CD4-positive, alpha-beta T cell treated with Interleukin-4 for 1 hour (primary cell): ENCODE measurements at places on chromosomes 6 and 20.

DNA sequence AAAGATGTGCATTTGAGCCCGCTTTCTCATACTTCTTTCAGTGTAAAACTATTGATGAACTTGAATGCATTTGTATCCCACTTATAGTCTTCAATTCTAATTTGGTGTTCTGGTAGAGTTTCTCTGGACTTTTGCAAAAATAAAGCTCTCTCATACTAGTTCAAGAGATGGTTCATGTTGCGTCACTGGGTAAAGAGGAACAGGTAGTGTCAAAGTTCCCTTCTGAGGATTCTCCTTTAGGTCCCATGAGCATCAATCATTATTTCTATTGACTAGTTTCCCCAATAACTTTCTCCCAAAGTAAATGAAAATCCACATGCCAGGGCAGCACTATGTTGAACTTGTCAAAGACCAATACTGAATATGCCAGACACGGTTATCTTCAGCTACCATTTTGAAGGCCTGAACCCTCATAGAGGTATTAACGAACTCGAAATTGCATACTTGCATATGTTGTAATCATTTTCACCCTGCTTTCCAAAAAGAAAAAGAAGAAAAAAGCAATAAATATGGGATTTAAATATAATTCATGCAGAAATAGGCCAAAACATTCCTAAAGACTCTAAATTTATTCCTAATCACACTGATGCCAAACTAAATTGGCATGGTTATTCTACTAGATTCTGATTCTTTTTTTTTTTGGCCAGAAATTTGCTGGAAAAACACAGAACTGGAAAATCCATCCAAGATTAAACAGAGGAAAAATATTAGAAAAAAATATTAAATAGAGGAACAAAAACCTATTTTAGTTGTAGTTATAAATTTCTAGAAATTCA, 84.5 kb downstream of the SGK1 start:
- DNase-seq = no peak

DNA sequence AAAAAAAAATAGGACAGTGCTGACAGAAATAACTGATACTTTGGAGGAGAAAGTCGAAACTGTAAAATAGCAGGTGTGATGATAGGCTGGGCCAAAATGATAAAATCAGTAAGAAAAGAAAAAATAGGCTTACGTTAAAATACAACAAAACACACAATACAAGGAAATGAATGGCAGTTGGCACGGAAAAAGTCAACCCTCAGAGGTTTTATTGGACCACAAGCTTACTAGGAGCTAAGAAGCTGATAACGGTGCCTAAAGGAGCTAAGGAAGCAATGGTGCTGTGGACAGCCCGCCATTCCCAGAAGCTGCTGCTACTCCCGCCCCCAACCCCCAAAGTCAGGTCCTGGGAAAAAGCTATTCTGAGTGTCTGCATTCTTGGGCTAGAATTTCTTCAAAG, 55.9 kb upstream of the RNF146 start:
- no peak for DNase-seq

- DNase-seq = peak; percentile 37
Observed at GRCh38 chr6:31267651-31268368, 4.1 kb downstream of the HLA-C start.

DNA sequence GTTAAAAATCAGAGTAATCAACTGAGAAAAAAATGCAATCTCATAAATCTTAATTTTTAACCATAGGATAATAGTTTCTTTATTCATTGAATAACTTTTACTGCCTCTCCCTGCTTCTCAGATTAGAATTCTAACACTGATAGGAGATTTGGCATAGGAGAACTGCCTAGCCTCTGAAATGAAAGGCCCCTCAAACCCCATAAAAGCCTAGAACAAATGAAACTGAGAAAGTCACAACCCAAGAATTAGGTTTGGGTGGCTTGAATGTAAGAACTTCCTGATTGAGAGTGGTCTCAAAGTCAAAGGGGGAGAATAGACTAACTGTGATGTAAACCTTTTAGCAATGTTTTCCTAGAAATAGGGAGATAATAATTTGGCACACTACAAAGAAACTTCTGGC, 52.2 kb downstream of the SAMD5 start:
- DNase-seq = no peak

- no peak for DNase-seq
Observed at GRCh38 chr20:31927627-31928159, 24.2 kb downstream of the PDRG1 start.

GRCh38 chr6:73800997-73801396, 105.0 kb downstream of the CD109 start:
- DNase-seq = no peak

GRCh38 chr6:28312939-28313338, 23.0 kb downstream of the ZSCAN31 start:
- DNase-seq = no peak

- no peak for DNase-seq
Observed at GRCh38 chr6:75436869-75437268, 56.7 kb downstream of the FILIP1 start.

DNA sequence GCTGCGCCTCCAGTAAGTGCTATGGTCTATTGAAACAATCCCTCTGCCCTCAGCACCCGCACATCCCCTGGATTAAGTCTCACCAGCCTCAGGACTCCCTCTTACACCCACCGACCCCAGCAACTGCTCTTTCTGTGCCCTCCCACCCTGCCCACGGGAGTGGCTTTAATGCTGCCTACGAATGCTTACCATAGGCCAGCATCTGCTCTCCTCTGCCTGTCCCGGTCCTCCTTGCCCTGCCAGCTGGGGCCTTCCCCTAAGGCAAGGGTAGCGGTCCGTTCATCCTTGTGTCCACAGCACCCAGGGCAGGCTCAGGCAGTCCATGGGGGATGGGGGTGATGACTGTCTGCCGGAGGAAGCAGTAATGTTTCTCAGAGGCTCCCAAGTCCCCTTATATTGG, 4.1 kb downstream of the EBF4 start:
- no peak for DNase-seq

GRCh38 chr6:63963769-63964315, 328.2 kb downstream of the PHF3 start:
- DNase-seq = no peak

- DNase-seq = peak; percentile 31
Observed at GRCh38 chr6:28648035-28648877, 122.6 kb downstream of the GPX5 start.

GRCh38 chr20:11338496-11339306, 579.0 kb upstream of the BTBD3 start:
- no peak for DNase-seq

GRCh38 chr6:39294133-39294532, 20.1 kb downstream of the KCNK17 start:
- no peak for DNase-seq

- DNase-seq = no peak
Observed at GRCh38 chr6:110881546-110882273, 7.1 kb downstream of the AMD1 start.

DNA sequence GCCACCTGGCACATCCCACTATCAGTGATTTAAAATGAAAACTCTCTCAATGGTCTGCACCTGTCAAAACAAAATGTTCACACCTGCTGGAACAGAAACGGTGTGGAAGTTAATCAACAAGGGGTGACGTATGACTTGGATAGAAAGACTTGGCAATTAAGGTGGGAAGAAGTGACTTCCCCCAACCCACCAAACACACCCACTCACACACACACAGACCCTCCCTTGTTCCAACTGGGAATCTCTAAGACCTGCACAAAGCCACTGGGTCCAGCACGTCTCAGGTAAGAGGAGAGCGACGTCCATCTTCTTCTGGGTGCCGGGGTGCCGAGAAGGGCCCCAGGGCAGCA, 25.1 kb upstream of the TCFL5 start:
- DNase-seq = no peak

DNA sequence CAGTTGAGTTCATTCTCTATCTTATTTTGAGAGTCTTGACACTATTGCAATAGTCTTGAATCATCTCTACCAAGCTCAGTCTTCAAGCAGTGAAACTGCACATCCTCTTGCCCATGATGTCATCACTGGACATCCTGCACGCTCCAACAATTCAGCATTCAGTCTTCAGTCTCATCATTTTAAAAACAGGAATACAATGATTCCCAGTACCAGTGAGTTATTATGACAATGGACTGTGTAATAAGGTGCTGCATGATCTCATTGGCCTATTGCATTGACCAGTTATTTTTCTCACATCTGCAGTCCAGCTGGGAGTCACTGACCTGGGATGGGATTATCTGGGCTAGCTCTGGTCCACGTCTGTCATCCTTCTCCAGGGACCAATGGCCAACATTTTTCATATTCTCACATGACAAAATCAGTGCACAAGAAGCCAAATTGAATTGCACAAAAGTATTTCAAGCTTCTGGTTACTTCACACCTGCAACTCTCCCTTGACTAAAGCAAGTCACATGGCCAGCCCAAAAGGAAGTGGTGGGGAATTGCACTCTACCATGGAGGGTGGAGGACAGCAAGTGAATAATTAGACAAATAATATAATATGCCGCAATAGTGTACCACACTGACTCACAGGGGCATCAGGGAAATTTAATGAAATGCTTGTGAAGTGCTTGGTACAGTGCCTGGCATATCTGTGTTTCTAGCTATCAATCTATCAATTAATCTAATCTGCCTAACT, 6.4 kb upstream of the CST2 start:
- no peak for DNase-seq

DNA sequence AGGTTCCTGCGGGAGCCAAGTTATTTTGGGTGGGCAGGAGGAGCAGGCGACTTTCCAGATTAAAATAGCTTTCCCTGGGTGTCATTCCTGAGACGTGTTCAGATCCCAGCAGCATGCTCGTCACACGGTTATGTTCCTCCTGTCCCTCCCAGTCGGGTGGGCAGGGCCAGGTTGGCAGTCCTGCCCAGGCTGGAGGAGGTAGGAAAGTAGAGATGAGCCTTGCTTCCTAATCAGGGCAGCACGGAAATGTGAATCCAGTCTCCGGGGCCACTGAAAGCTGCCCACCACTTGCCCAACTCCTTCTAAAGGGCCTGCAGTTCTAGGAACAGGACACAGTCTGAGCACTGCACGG, 137.0 kb downstream of the MRPL14 start:
- DNase-seq = no peak

DNA sequence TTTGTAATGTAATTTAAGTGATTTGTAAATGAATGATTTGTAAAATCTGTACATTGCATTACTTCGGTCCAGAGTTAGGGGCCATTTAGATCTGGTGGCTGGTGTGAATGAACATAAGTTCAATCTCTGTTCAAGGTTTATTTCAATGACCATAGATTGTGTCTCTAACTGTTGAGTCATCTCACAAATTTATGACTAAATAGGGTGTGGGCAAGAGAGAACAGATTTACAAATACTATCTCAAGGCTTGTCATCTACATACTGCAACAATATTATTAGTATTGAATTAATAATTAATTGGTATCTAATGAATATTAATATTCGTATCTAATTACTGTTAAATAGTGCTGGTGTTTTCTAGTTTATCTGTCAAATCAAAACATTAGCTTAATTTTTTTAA, 115.3 kb upstream of the EDN1 start:
- DNase-seq = no peak

GRCh38 chr6:32830017-32830416, 8.5 kb downstream of the TAP2 start:
- DNase-seq = no peak

- DNase-seq = no peak
Observed at GRCh38 chr6:107418118-107418517, 41.2 kb downstream of the PDSS2 start.

GRCh38 chr6:51094271-51094670, 275.6 kb downstream of the TFAP2B start:
- DNase-seq = no peak

DNA sequence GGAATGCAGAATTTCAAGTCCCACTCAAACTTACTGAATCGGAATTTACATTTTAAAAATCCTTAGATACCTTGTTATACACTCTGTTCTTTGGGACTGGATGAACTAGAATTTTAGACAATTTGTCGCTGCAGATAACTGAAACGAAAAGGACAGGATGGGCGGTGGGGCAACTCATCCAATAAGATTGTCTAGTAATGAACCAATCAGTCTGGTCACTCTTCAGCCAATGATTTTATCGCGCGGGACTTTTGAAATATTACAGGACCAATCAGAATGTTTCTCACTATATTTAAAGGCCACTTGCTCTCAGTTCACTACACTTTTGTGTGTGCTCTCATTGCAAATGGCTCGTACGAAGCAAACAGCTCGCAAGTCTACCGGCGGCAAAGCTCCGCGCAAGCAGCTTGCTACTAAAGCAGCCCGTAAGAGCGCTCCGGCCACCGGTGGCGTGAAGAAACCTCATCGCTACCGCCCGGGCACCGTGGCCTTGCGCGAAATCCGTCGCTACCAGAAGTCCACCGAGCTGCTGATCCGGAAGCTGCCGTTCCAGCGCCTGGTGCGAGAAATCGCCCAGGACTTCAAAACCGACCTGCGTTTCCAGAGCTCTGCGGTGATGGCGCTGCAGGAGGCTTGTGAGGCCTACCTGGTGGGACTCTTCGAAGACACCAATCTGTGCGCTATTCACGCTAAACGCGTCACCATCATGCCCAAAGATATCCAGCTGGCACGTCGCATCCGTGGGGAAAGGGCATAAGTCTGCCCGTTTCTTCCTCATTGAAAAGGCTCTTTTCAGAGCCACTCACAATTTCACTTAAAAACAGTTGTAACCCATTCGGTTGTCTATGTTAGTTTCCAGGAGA, 41.9 kb upstream of the HFE start:
- DNase-seq = peak; percentile 97

GRCh38 chr6:42338744-42339222, 112.9 kb downstream of the TRERF1 start:
- DNase-seq = no peak

DNA sequence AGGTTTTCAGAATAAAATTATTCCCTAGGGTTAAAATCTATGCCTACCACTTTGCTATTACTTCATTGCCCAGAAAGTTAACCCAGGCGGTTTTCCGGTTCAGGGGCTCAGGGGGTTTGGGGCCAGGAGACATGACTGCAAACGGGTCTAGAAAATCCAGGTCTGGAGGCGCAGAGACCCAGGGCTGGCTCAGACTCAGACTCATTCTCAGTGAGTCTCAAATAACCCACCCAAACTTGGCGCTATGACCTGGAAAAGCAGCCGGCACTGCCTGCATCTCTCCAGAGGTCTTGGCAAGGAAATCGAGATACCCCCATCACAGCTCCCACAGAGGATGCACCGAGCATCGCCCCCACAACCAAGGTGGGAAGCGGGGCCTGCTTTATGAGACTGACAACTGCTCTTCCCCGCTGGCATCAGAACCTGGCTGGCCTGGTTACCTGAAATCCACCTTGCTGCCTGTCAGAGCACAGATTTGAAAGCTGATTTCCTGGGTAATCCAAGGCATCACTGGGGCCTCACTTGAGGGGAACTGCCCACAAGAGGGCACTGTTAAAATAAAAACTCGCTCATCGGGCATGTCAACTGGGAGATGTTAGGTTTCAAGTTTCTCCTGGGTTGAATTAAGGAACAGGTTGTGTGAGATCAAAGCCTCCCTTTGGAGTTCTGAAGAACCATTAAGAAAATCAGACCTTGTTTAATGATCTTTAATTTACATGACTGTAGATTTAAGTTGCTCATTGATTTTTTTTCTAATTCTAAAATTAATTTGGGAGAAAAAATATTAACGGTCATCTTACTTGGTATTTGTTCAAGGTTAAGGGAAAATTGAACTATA, 55.1 kb downstream of the KIF16B start:
- peak; percentile 25 for DNase-seq
